ENCODE measurements at places on chromosomes 13 and 19. TPM values are rescaled to one million over a fixed set of nuclear protein-coding genes. Genes with fewer than 3 reads are reported as not detected.

Gene GPC5
- not detected for total RNA-seq

Gene PALM3
- total RNA-seq = 0.12 TPM

Gene ATP4A
- not detected for total RNA-seq

Gene VAV1
- not detected for total RNA-seq

Gene ANKRD24
- total RNA-seq = 1.5 TPM

Gene ZNF383
- 4.7 TPM for total RNA-seq

Gene PGLYRP1
- not detected for total RNA-seq
